ENCODE measurements at places on chromosomes 1 and 21. TPM values are rescaled to one million over a fixed set of nuclear protein-coding genes. Genes with fewer than 3 reads are reported as not detected.

- H3K4me1 ChIP-seq, result no peaks in the 10 kb centered on the region
- no peak overlapping the region for H3K27ac ChIP-seq
- H3K4me3 ChIP-seq, result no peak overlapping the region
- H3K27me3 ChIP-seq, result no peaks in the 10 kb centered on the region
- DNase-seq, result no peak
- no peaks in the 10 kb centered on the region for H3K36me3 ChIP-seq
Observed at GRCh38 chr1:30914931-30915330, 6.4 kb upstream of the SDC3 start.

- DNase-seq, result peak; percentile 60
- no peaks in the 10 kb centered on the region for H3K27me3 ChIP-seq
- peak overlapping the region; percentile 62 for H3K27ac ChIP-seq
Observed at GRCh38 chr1:210705086-210705485, 376.4 kb downstream of the HHAT start.

DNA sequence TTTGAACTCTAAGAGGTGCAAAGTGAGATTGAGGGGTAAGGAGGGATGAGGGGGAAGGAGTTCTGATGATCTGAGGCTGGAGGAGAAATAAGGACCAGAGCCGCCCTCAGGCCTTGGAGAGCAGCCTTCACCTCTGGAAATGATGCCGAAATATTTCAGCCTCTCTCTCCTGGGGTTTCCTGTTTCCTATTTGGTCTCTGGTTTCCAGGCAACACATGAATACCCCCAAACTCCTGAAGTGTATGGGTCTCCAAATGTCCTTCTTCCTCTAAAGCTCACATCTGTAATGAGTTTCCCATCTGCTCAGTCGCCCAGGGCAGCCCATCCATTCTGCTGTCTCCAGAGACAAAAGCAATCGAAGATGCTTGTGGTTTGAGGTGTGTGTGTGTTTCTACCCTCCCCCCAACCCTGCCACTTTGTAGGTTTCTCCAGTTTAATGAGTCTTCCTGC is 52.0 kb upstream of the FAM20B start:
- H3K36me3 ChIP-seq, result no peaks in the 10 kb centered on the region
- H3K4me1 ChIP-seq, result no peaks in the 10 kb centered on the region
- no peak overlapping the region for H3K27ac ChIP-seq
- DNase-seq, result no peak
- no peaks in the 10 kb centered on the region for H3K27me3 ChIP-seq

- H3K27ac ChIP-seq, result no peak overlapping the region
- H3K36me3 ChIP-seq, result no peaks in the 10 kb centered on the region
- no peak overlapping the region for H3K4me3 ChIP-seq
- H3K27me3 ChIP-seq, result no peaks in the 10 kb centered on the region
Observed at GRCh38 chr21:45830720-45831366, 150.7 kb upstream of the COL6A1 start.

DNA sequence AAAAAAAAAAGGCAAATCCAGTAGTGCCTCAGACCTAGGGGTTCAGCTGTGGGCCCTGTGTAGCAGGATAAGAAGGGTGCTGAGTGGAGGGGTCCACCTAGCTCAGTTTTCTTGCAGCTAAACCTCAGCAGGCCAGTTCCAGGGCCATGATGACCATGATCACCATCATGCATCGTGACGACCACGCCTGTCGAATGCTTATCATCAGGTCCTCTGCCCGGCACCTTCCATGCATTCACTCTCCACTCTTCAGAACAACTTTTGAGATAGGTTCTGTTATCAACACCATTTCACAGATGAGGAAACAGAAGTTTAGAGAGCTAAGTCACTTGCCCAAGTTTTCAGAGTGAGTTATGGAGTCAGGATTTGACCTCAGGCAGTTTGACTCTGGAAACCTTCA is 54.9 kb downstream of the ACBD3 start:
- peaks cover 10% of the 10 kb centered on the region for H3K4me1 ChIP-seq
- no peaks in the 10 kb centered on the region for H3K36me3 ChIP-seq

DNA sequence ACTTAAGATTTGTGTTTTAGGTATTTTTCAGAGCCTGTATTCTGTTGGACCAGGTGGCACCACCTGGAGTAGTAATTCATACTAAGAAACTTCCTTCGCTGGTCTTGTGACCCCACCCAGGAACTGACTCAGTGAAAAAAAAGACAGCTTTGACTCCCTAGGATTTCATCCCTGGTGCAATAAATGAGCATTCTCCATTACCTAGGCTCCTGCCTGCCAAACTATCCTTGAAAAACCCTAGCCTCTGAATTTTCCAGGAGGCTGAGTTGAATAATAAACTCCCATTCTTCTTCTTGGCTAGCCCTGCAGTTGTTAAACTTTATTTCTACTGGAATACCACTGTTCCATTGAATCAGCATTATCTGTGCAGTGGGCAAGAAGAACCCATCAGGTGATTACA is 10.6 kb upstream of the RGS18 start:
- H3K27ac ChIP-seq, result no peak overlapping the region
- no peaks in the 10 kb centered on the region for H3K27me3 ChIP-seq
- H3K4me1 ChIP-seq, result no peaks in the 10 kb centered on the region
- no peak overlapping the region for H3K4me3 ChIP-seq
- no peak for DNase-seq

DNA sequence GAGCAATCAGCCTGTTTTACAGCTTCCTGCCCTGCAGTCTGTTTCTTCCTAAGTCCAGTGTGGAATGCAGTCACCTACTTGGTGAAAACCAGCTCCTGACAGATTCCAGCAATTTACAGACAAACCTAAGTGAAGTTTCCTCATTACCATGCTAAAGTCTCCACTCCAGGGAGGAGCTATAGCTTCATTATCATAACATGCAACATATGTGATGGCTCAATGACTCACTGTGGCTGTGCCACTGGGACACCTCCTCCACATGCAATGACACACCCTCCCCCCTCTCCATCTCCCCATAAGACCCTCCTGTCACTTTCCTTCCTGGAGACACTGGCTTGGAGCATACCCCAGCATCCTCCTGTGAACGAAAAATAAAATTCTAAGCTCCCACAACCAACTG is 125.2 kb downstream of the MAP3K21 start:
- H3K4me3 ChIP-seq, result no peak overlapping the region
- no peak overlapping the region for H3K27ac ChIP-seq
- no peaks in the 10 kb centered on the region for H3K4me1 ChIP-seq
- H3K36me3 ChIP-seq, result no peaks in the 10 kb centered on the region
- no peak for DNase-seq

DNA sequence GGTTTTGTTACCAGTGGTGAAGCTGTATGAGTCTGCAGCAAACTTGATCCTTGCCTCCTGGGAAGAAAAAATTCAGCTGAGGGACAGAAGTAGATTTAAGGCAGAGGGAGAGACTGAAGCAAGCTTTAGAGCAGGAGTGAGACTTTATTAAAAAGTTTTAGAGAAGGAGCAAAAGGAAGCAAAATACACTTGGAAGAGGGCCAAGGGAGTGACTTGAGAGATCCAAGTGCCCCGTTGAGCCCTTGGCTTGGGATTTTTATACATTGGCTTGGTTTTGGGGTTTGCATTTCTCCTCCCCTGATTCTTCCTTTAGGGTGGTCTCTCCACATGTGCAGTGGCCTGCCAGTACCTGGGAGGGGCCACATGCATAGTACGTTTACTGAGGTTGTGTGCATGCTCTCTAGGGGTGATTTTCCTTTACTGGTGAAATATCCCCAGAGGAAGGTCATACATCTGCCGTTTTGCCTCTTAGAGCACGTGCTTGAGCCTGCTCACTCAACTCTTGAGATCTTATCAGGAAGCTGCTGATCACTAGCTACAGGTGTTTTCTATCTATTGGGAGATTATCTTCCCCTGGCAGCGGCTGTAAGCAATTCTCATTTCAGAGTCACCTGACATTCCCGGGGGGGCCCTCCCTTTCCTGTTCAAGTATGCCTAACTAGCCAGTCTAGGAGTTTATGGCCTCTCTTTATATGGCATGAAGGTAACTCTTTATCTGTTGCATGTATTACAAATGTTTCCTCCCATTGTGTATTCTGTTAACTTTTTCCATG is 20.3 kb downstream of the FASLG start:
- H3K27ac ChIP-seq, result no peak overlapping the region
- no peaks in the 10 kb centered on the region for H3K27me3 ChIP-seq
- H3K4me3 ChIP-seq, result no peak overlapping the region
- no peaks in the 10 kb centered on the region for H3K36me3 ChIP-seq
- no peak for DNase-seq
- H3K4me1 ChIP-seq, result peaks cover 6% of the 10 kb centered on the region

DNA sequence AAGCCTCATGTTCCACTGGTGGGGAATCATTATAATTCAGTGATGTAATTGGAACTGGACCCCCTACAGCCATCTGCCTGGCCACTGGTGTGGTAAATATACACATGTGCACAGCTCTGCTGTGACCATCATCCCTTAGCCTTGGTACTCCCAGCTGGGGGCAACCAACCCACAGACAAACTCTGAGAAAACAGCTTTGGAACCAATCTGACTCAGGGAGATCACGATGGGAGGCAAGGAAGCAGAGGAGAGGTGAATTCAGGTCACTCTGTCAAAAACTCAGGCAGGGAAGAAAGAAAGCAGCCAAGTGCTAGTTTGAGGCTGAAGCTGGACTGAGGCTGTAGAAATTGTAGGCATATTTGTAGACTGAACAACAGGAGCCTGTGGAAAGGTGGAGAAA is 197.8 kb upstream of the GALNT2 start:
- H3K4me3 ChIP-seq, result no peak overlapping the region
- no peaks in the 10 kb centered on the region for H3K36me3 ChIP-seq
- DNase-seq, result no peak

- peaks cover 33% of the 10 kb centered on the region for H3K27me3 ChIP-seq
- no peak overlapping the region for H3K27ac ChIP-seq
- H3K4me1 ChIP-seq, result peaks cover 2% of the 10 kb centered on the region
- no peak for DNase-seq
Observed at GRCh38 chr1:229031481-229032341, 239.2 kb upstream of the RAB4A start.

DNA sequence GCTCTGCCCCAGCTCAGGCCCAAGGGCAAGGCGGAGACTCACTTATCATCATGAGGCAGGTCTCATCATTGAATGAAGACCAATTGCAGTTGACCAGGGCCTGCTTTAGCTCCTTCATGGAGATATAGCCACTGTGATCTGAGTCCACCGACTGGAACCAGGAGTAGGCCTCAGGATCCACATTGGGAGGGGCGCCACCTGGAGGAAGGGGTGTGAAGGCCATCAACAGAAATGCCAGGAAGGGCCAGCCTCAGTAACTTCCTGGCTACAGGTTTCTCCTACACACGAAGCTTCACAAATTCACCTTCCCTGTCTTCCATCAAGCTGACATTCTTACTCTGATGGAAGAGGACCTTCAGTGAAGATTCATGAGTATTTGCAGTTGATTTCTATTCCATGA is 11.6 kb downstream of the PEF1 start:
- peaks cover 6% of the 10 kb centered on the region for H3K4me1 ChIP-seq
- H3K27ac ChIP-seq, result no peak overlapping the region
- no peak overlapping the region for H3K4me3 ChIP-seq
- no peaks in the 10 kb centered on the region for H3K27me3 ChIP-seq
- H3K36me3 ChIP-seq, result peaks cover 8% of the 10 kb centered on the region

DNA sequence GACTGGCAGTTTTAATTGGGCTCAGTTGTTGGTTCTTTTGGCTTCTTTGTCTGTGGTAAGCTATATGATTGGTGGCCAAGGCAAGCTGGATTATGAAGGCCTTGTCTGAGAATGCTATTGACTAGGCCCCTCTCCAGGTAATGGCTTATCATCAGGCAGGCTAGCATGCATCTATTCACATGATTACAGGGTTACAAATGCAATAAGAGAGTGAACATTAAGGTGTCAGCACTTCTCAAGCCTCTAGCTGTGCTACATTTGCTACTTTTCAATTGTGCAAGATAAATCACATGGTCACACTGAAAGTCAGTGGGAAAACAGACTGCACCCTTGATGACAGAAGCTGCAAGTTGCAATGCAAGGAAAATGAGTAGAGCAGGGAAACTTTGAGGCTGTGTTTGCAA is 550.9 kb upstream of the TMPRSS15 start:
- peak overlapping the region; percentile 11 for H3K27ac ChIP-seq
- no peaks in the 10 kb centered on the region for H3K27me3 ChIP-seq
- no peak for DNase-seq
- no peak overlapping the region for H3K4me3 ChIP-seq
- peaks cover 5% of the 10 kb centered on the region for H3K4me1 ChIP-seq

GRCh38 chr1:15207031-15207828 is 39.8 kb upstream of the FHAD1 start:
- DNase-seq, result peak; percentile 28
- H3K27ac ChIP-seq, result peak overlapping the region; percentile 96
- no peak overlapping the region for H3K4me3 ChIP-seq
- peaks cover 40% of the 10 kb centered on the region for H3K4me1 ChIP-seq
- H3K36me3 ChIP-seq, result no peaks in the 10 kb centered on the region
- no peaks in the 10 kb centered on the region for H3K27me3 ChIP-seq

- H3K27ac ChIP-seq, result no peak within 1 kb of the TSS
- H3K27me3 ChIP-seq, result peaks cover 67% of the 10 kb centered on the region
- H3K4me3 ChIP-seq, result peak within 1 kb of the TSS; percentile 28
Observed at GRCh38 chr1:39639305-39640130, at the start of gene HEYL. Gene HEYL, minus strand, starts transcription at chr1:39639643. Its CDS starts 18 bp downstream, at chr1:39639625.

The SPRR2G gene
- polyA plus RNA-seq, result not detected

The NUCKS1 gene
- 47.0 TPM for polyA plus RNA-seq

All from cardiac muscle cell (in vitro differentiated cells and primary cell).